NCI-H69 (cell line): ENCODE measurements at places on chromosomes 1 and 21.
A peak's percentile ranks its signal among the peaks of the same experiment; 100 is the strongest.

- DNase-seq = no peak
These were observed 3.6 kb upstream of the SCAF4 start for GRCh38 chr21:31735511-31735992.

- no peak for DNase-seq
These were observed 99.5 kb downstream of the DAB1 start for GRCh38 chr1:57324388-57324787.

GRCh38 chr1:30414086-30414850 lies 309.1 kb downstream of the MATN1 start:
- no peak for DNase-seq

DNA sequence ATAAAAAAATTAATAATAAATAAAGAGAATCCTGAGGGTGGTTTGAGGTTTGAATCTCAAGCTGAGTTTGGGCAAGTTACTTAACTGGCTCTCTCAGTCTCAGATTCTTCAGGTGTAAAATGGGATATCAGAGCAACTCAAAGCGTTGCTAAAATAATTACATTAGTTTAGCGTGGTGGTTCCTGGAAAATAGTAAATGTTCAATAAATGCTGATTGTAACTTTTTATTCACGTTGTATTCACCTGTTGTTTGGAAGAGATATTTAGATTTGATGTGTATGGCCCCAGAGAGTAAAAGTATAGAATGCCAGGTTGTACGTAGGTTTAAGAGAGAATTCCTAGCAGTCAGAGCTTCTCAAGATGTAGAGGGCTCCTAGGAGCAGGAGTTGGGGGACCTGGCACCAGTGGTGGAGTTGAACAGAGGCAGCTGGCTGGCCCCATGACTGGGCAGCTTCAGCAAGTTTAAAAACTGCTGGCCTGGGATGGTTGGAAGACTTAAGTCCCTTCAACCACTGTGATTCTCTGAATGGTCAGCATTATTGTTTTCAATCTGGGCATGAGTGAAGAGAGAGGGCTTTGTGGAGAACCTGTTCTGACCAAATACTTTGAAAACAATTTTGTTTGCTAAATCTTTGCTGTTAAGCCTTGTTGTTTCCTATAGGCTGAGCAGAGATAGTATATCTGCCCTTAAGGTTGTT lies 22.4 kb downstream of the PRCC start:
- DNase-seq = no peak

- DNase-seq = peak; percentile 62
These were observed 27.2 kb downstream of the NUAK2 start for GRCh38 chr1:205294175-205294917.

DNA sequence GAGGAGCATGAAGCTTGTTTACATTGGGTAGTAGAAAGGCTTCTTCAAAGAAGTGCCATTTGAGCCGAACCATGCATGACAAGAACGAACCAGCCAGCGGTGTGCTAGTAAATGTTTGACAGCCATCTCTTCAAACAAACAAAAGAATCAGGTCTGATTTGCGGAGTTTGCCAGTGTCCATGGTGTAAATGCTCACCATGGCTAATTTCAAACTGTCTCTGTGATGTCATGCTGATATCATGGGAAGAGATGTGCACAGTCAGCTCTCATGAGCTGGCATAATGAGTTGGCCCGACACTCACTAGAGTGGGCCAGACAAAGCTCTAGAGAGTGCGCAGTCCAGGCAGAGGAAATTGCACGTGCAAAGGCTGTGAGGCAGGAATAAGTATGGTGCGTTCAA lies 101.1 kb downstream of the KAZN start:
- no peak for DNase-seq

- DNase-seq = peak; percentile 62
These were observed 12.5 kb upstream of the GUCA2A start for GRCh38 chr1:42176902-42177519.

DNA sequence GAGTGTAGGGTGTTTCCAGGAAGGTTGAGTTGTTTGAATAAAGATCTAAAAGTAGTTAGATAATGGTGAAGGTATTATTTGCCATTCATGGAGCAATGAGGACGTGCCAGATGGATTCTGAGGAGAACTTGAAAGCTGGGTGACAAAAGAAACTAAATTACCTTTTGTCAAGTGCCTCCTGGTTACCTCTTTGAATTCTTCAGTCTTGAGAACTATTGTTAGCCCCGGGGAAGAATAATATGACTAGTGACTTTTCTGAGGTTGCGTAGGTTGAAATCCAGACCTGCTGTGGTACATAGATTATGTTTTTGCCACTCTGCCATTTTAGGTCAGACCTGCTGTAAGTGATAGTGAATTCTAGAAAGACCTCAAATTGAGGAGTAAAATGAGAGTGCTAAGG lies 11.5 kb downstream of the LAMC1 start:
- DNase-seq = no peak

DNA sequence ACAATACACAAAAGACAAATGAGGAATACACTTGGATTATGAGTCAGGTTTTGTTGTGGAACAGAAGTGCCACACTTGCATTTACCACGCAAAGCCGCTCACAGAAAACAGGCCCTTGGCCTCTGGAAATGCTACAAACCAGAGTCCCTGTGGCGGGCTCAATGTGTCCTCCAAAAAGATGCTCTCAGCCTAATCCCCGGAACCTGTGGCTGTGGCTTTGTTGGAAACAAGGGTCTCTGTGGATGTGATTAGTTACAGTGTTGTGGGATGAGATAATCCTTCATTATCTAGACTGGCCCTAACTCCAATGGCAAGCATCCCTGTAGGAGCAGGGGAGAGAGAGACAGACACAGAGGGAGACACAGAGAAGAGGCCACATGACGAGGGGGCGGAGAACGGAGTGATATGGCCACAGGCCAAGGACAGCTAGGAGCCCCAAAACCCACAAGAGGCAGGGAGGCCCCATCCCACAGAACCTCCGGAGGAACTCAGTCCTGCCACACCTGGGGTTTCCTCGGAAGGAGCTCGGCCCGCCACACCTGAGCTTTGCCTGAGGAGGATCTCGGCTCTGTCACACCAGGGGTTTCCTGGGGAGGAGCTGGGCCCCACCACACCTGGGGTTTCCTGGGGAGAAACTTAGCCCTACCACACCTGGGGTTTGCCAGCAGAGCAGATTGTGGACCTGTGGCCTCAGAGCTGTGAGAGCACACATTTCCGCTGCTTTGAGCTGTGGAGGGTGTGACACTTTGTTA lies 55.4 kb downstream of the NPHP4 start:
- no peak for DNase-seq

- DNase-seq = no peak
These were observed 19.7 kb upstream of the FASLG start for GRCh38 chr1:172638885-172639831.

- DNase-seq = peak; percentile 58
These were observed 91.6 kb downstream of the KAZN start for GRCh38 chr1:14689996-14690615.

GRCh38 chr1:107450899-107451664 lies 310.2 kb downstream of the NTNG1 start:
- DNase-seq = no peak

- no peak for DNase-seq
These were observed 11.9 kb downstream of the RPS6KA1 start for GRCh38 chr1:26541431-26541815.

- peak; percentile 59 for DNase-seq
These were observed 7.3 kb upstream of the PMVK start for GRCh38 chr1:154943649-154944400.

- DNase-seq = no peak
These were observed 178.8 kb upstream of the ARHGEF16 start for GRCh38 chr1:3275471-3276340.
